ENCODE measurements at places on chromosomes 2 and 18. TPM values are rescaled to one million over a fixed set of nuclear protein-coding genes. Genes with fewer than 3 reads are reported as not detected.
A peak's percentile ranks its signal among the peaks of the same experiment; 100 is the strongest.

Gene SF3B1
- polyA plus RNA-seq: 633 TPM

Gene RTN4
- polyA plus RNA-seq: 207 TPM

Gene TMEM182
- polyA plus RNA-seq: 12.0 TPM

Gene TCF23
- 0.12 TPM for polyA plus RNA-seq

Gene SERPINB12
- not detected for polyA plus RNA-seq

Gene COL3A1
- polyA plus RNA-seq: 1,130 TPM

DNA sequence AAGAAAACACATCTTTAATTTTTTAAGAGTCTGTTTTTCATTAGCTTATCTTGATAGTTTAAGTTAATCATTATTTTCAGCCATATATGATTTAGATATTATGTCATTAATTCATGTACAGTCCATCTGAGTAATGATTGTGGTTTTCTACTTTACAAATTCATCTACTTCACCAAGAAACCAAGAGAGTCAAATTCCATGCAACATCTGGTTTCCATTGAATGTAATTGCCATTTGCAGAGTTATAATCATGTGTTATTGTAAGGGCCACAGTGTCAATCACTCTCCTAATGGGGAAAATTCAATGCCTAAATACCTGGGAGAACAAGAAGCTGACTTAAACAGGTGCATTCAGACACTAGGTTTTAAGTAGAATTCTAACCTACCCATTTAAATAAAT, 217.2 kb upstream of the OSR1 start:
- DNase-seq: no peak

DNA sequence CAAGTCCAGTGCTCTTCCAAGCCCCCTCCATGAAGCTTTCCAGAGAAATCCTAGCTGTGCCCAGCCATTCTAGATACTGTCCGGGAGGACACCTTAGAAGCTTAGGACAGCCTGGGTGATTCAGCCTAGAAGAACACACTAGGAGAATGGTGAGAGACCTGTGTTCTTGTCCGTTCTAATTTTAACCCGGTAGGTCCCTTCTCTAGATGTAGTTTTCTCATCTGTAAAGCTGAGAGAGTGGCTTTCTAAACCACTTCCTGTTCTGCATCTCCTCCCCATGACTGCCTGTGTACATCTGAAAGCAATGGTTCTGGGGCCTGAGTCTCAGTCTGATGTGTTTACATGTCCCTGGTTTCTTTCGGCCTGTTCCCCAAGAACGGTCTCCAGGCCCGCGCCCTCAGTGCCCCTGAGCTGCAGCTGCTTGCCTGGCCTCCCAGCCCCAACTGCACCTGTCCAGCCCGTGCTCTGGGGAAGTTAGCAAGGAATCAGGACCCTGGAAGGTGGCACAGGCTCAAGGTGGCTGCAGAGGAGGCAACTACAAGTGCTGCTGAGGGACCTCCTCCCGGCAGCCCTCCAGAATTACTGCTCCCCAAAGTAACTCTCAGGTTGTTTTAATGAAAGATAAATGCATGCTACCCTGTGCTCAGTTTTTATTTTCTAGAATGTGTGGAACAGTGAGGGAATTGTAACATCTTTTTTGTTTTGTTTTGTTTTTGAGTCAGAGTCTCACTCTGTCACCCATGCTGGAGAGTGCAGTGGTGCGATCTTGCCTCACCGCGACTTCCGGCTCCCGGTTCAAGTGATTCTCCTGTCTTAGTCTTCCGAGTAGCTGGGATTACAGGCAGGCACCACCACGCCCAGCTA, 105.9 kb downstream of the LBH start:
- no peak for DNase-seq

- DNase-seq: no peak
Measured at GRCh38 chr2:13584020-13584419, 867.3 kb downstream of the TRIB2 start.

DNA sequence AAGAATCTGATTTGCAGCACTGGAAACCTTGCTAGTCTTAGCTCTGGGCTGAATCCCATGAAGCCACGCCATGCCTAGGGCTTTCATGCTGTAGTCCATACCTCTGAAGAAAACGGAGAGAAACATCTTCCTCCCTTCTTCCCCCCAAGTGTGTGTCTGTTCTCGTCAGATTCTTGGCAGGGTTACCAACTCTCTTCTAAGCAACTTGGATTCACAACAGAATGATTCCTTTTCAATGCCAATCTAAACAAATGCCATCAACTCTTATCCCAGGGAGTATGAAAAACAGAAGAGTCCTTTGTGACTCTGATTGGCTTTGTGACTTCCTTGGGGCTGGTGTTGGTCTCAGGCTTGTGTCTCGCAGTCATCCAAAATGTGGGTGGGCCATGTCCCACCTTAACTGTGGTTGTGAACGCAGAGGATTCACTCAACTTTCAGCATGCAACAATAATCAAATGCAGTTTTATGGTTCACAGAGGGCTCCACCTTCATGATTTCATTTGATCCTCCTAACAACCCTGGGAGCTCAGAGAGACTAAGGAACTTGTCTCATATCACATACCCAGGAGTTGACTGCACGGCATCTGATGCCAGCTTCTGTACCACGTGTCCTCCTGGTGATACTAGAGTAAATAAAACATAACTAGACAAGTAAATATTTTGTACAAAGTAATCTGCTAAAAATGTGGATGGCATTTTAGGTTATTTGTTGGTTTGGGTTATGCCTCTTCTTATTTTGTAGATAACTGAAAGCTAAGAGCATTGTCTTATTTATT, 186.0 kb upstream of the TNP1 start:
- no peak for DNase-seq

DNA sequence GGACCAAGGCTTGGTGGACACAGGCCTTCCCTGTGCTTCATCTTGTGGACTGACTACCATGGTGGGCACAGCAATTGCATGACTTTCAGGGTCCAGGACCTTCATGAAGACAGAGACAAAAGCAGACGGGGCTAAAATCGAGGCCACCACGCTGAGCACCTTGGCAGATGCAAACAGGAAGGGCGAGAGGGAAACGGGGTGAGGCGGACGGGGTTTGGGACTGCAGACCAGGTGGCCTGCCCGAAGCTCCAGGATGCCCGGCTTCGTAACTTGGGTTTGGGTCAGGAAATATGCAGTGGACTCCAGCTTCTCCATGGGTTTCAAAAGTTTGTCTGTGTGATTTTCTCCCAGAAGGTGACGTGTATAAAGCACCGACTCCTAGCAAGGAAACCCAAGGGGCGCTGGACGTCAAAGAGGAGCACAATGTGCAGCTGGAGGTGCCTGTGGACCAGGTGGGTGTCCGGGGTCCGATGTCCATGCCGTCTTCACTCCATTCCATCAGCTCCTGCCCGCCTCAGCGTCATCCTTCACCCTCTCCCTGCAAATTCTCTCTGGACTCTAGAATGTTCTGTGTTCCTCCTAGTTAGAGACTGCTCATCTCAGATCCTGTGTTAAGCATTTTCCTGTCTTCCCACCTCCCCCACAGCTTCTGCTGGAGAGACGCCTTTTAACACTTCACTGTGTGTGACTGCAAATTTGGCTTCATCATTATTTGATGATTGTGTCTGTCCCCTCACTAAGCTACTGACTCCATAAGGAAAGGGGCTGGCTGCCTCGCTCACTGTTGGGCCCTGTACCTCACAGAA, 65.8 kb downstream of the DCDC2C start:
- DNase-seq: no peak

- no peak for DNase-seq
Measured at GRCh38 chr2:68749345-68749744, 14.7 kb downstream of the ARHGAP25 start.

- DNase-seq: no peak
Measured at GRCh38 chr2:189113963-189114362, 65.6 kb downstream of the COL5A2 start.

- no peak for DNase-seq
Measured at GRCh38 chr2:68375582-68375981, 10.5 kb downstream of the PLEK start.

DNA sequence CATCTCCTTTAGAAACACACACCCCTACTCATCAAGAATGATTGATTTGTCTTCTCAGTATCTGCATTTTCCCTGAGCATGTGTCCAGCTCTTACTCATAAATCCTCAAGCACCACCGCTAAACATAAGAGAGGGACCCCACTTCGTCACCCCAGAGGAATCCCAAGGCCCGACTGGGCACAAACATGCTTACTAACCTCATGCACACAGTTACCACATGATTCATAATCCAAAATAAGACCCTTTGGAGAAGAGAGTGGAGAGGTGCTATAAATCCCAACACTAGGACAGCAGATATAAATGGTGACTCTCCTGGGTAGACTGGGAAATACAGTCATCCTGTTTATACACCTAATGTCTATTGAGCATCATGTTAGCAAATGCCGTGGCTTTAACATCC, 843.2 kb upstream of the ID2 start:
- no peak for DNase-seq

- DNase-seq: no peak
Measured at GRCh38 chr2:10406491-10407188, 41.5 kb downstream of the ODC1 start.

GRCh38 chr2:159217676-159218075, 68.8 kb downstream of the WDSUB1 start:
- no peak for DNase-seq

DNA sequence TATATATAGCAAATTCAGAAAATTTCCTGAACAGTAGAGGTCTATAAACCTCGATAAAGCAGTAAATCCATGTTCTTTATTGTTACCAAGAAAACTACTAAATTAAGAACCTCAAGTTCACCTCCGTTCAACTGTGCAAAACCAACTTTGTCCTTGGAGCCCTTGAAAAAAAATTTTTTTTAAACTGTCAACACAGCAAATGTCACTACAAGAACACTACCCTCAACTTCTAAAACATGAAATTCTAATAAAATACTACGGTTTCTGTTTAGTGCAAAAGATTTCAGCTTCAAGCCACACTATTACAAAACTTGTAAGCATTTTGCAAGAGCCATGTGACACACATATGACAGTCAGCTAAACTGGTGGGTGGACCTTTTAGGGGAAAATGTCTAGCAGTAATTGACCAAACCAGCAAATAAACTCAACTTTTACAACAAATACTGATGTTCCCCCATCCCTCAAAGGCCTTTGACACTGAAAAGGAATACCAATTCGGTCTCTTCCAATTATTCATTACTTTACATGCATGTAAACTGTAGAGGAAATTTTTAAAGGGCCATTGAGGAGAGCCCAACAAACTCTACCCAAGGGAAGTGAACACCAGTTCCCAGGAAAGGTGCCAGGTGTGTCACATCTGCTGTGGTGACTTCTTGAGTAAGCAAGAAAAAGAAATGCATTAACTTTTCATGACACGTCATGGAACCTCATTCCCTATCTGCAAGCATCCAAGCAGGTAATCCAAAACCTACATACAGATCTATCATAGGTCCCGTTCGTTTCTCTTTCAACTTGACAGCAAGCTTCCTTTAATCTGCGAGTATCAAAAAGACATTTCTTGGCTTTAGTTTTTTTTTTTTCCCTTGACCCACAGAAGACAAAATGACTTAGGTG, 1.4 kb downstream of the RAB1A start:
- peak; percentile 34 for DNase-seq

DNA sequence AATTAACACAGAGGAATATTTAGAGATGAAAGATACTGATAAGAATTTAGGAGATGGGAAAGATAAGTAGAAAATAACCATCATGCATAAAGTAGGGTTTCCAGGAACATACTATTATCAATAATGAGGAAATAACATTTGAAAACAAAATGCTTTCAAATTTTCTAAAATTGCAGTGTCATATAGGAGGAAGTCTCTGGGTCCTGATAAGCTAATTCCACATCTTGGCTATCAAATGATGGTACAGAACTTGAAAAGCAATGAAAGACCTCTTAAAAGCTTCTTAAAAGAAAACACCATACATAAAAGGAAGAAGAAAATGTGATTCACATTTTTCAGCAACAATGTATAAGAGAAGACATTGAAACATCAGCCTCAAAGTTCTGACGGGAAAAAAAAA, 1024.8 kb downstream of the TSN start:
- DNase-seq: no peak

GRCh38 chr2:159758239-159758638, 39.8 kb downstream of the CD302 start:
- no peak for DNase-seq

DNA sequence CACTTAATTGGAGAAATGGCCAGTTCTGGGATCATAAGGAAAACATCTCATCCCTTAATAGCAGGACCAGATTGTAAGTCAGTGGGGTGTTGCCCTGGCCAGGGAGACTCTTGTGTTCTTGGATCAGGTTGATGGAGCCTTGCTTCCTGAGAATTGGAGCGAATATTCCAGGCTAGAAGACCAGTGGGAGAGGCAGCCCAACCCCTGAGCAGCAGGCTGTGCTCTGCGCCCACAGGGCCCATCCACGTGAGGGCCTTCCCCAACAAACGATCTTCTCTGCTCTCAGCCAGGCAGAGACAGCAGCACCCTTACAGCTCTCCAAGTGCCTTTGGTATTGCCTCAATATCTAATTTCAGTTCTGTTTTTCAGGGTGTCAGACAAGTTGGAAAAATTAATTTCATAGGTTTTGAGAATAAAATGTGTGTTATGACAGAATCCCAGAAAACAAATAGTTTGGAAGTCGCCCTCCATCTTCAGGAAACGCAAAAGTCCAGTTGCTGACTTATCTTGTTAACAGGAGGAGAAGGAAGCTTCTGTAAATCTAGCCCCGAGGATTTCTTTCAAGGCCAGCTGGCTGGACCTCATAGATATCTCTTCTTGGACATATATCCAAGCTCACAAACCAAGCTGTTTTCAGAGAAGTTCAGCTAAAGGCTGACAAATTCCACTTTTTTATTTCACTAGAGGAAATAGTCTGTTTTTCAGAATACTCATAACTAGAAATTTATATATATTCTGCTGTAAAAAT, 105.5 kb downstream of the COPS8 start:
- DNase-seq: no peak

- no peak for DNase-seq
Measured at GRCh38 chr2:165911231-165911630, 42.3 kb downstream of the TTC21B start.

- no peak for DNase-seq
Measured at GRCh38 chr2:33051586-33052360, 105.0 kb downstream of the LTBP1 start.

DNA sequence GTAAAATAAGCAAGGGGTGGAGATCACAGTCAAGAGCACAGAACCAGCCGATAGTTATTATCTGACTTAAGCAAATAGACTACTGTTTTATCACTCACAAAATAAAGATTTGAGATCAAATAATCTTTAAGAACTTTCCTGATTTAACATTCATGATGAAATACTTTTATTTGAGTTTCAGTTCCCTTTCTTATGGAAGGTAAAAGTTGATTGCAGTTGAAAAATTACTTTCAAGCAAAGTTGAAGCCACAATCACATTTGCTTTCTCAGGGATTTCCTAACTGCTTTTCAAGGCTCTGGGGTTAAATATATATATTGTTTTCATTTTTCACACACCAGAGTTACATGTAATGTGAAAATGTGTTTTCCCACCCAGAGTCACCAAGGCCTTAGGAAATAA, 599.5 kb downstream of the KCNJ3 start:
- DNase-seq: no peak

Data from right lung (tissue), 10 donors.